Liver (tissue), 10 donors: ENCODE measurements at places on chromosomes 3 and 15.

DNA sequence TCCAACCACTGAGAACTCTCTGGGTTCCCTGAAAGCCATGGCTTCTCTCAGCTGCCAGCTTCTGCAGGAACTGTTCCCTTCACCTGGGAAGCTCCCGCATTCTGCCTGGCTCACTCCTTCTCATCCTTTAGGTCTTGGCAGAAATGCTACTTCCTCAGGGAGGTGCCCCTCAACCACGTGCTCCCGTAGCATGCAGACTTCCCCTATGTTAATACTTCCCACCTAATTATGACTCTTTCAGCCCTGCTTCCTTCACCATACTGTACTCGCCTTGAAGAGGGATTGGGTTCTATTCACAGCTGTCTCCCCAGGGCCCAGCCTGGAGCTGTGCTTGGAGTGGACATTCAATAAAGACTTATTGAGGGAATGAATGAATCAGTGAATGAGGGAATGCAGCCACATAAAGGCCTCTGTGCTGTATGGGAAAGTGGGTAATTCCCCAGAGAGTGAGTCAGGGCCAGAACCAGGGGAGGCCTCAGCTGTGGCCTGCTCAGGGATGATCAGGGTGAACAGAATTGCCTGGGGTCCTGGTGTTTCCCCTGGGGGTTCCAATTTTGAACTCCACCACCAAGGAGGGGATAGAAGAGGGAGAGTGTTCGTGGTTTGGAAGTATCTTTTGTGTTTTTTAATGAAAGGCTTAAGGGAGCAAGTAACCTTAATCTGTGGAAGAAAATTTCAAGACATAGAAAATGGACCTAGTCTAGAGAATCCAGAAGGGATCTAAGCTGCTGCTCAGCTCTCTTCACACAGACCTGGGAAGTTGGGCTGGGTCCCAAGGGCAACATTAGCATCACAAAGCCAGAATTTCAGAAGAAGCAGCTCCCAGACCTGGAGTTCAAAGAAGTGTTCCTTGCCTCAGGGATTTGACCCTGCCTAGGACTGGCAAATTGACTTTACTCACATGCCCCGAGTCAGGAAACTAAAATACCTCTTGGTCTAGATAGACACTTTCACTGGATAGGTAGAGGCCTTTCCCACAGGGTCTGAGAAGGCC, 14.6 kb upstream of the FAM107A start:
- DNase-seq: no peak

DNA sequence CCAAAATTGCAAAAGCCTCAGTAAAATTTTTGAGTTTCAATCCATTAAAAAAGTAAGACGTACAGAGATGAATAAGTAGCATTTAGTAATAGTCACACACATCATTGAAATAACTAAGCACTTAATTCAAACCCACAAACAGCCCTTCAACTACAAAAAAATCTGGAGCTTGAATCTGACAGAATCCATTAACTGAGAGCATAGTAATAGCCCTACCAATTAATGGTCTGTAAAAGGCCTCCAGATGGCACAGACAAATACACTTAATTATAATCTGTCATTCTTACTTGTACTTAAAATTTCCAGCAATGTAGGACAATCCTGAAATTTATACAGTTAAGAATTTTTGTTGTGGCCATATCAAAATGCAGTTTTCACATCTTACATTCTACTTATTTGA, 246.9 kb downstream of the VGLL3 start:
- DNase-seq: no peak

DNA sequence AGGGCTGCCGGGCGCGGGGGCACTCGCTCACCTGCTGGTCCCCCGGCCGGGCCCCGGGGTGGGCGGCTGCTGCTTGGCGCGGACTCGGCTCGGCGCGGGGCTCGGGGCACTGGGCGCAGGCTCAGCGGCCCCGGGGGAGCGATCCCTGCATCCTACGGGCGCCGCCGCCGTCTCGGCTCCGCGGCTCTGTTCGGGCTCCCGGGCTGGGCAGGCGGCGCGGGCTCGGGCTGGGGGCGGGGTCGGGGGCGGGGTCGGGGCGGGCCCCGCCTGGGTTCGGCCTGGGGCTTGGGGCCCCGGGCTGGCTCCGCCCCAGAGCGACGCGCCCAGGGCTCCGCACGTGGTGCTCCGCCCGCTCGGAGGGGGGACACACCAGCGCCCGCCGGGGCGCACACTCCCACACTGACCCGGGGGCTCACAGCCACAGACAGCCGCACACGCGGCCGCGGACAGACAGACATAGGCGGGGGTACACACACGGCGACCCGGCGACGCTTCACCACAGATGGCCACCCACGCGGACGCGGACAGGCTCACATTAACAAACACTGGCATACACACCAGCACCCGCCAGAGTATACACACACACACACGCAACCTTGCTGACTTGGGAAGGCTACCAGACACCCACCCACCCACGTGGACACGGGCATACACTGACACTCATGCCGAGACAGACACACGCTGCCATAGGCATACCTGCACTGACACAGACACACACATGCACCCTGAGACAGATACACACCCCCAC, at the start of gene SCN5A:
SCN5A (minus strand) TSS at position 188 of the 748 bp plus-strand sequence. CDS start 16,380 bp downstream, outside the sequence.
- DNase-seq: peak; percentile 76

DNA sequence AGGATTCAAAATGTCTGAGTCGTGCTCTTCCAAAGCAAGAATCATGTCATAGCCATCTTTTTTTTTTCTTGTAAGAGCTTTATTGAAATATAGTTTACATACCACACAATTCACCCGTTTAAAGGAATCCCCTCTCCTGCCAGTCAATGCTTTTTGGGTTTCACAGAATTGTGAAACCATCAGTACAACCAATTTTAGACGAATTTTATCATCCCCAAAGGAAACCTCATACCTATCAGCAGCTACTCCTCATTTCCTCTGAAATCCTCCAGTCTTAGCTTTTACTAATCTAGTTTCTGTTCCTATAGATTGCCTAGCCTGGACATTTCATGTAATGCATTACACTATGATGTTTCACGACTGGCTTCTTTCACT, 39.6 kb downstream of the ADIPOQ start:
- no peak for DNase-seq

DNA sequence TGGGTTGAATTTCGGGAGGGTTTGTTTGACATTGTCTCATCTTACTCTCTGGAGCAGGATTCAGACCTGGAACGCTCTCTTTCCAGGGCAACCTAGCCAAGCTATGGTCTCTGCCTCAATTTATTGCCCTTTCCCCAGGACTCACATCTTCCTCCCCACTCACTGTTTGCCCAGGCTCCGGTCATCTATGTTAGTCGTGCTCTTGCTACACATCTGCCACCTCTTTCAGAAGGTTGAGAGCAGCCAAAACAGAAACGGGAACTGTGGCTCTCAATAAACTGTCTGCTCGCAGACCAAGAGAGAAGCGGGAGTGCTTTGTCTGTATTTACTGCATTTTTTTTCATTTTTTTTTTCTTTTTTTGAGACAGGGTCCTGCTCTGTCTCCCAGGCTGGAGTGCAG, 81.6 kb downstream of the ST6GAL1 start:
- no peak for DNase-seq

DNA sequence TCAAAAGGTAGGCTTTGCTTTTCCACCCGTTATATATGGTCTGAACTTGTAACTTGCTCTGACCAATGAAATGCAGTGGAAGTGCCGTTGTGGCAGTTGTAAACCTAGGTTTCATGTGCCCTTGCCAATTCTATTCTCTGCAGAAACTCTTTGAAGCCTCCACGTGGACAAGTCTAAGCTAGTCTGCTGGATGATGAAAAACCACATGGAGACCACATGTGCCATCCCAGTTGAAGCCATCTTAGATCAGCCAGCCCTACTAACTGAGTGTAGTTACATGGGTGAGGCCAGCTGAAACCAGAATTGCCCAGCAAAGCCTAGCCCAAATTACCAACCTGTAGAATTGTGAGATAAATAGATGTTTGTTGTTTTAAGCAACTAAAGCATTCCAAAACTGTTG, 183.7 kb upstream of the KCNH8 start:
- no peak for DNase-seq

DNA sequence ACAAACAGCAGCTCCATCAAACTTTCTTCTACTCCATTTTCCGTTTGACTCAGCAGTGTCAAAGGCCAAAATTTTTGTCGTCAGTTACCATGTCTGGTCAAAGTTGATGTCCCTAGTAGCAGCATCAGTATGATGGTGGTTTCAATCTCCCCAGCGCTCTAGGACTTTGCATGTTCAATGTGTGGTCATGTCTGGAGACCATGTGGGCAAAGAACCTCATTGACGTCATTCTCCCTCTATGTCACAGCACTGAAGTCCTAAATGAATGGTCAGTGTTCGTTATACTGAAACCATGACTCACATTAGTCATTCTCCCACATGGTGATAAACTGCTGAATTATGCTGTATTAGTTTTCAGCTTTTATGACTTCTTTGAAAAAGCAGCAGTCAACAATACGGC, 23.2 kb downstream of the SHC4 start:
- DNase-seq: no peak

DNA sequence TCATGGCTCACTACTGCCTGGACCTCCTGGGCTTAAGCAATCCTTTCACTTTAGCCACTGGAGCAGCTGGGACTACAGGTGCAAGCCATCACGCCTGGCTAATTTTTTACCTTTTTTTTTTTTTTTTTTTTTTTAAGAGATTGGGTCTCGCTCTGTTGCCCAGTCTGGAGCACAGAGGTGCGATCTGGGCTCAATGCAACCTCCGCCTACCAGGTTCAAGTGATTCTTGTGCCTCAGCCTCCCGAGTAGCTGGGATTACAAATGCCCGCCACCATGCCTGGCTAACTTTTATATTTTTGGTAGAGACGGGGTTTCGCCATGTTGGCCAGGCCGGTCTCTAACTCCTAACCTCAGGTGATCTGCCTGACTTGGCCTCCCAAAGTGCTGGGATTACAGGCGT, 50.7 kb upstream of the MELTF start:
- no peak for DNase-seq

DNA sequence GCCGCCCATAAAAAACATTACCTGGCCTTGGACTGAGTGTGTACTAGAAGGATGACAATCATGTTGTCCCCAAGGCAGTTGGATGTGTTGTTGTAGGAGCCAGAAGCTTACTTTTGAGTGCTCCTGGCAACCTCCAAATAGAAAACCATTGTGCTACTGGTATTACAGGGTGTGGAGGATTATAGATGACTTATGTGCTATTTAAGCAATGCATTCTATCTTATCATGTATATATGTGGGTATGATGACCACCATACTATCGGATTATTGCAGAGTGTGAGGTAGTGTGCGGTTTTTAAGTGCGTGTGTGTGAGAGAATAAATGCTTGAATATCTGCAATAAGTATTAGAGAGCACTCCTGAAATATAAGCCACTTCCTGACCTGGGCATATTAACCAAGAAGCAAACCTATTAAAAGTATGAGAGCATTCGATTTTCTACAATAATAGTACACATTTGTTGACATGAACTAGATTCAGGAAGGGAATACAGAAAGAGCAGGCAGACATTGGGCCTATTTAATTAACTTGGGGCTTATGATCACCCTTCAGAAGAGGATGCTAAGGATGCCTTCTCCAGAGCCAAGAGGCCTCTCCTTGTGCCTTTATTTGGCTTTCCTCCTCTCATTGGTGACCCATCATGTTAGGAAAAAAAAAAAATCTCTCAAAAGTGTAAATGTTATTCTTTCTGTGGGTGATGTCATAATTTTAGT, 11.7 kb upstream of the MBNL1 start:
- no peak for DNase-seq

GRCh38 chr3:187954873-187955586, 198.9 kb upstream of the LPP start:
- no peak for DNase-seq

DNA sequence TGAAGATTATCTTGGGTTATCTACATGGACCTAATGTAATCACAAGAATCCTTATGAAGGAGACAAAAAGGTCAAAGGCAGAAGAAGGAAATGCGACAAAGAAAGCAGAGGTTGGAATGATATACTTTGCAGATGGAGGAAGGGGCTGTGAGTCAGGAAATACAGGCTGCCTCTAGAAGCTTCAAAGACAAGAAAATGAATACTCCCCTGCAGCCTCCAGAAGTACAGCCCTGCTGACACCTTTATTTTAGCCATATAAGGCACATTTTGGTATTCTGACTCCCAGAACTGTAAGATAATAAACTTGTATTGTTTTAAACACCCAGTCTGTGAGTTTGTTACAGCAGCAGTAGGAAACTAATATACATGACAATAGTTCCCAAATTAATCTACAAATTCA, 58.6 kb downstream of the SIDT1 start:
- DNase-seq: no peak

- DNase-seq: no peak
These were observed 334 bp upstream of the IGSF11 start for GRCh38 chr3:119035014-119035346.

GRCh38 chr3:197912741-197913476, 37.1 kb upstream of the RPL35A start:
- no peak for DNase-seq

DNA sequence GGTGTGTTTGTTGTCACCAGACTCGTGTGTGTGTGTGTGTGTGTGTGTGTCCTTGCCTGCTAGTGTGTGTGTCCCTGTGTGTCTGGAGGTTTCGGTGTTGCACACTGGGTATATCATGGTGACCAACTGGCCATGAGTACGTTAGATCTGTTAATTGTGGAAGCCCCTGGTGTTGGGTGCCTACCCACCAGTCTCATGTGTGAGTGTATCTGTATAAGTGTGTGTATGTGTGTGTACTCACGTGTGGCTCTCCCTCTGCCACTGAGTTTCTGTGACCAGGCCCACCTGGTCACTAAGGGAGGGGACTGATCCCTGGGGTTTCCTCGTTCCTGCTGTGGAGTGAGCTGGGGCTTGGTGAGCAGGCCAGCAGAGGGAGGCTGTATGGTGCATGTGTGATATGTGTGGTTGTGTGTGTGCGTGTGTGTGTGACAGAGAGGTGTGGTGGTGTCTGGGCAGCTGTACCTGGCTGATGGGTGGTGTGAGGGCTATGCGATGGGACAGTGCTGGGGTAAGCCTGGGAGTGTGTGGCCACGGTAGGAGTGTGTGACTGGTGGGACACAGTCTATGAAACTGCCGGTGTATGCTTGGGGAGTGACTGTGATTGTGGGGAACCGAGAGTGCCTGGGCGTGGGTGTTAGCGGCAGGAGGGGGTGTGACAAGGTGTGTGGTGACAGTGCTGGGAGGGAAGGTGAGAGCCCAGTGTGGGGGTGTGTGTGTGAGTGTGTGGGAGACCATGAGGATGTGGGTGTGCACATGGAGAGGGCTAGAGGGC, 1.8 kb downstream of the PRKCD start:
- DNase-seq: no peak

- DNase-seq: no peak
These were observed 83.3 kb downstream of the GLDN start for GRCh38 chr15:51424780-51425179.

DNA sequence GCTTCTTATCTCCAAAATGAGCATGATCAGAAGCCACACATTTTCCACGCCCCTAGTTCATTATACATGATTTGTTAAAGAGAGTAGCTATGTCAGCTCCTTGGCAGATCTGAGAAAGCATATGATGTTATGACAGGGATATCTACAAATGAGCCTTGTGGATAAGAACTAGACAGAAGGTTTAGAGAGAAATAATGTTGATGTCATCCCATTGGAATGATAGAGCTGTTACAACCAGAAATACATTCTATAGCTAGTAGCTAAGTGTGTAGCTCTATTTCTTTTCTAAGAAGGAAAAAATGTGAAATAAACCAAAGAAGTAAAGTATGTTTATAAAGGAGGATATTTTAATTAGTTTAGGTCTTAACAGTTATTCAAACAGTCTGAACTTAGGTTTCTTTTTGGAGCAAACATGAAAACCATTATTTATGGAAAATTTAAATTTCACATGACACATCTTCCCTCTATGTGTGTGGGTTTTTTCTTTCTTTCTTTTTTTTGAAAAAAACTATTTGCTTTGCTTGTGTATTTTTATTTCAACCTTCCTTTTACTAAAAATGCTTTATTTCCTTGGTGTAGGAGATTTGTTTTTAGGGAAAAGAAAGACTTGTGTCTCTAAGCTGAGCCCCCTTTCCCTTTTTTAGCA, 167.7 kb downstream of the GHSR start:
- DNase-seq: no peak

GRCh38 chr3:109316162-109316730, at the start of gene DPPA2:
TSS of gene DPPA2 (minus strand) at chr3:109316517. CDS start at chr3:109314542, 1,975 bp downstream.
- no peak for DNase-seq
